ENCODE measurements at places on chromosomes 3 and 15.

DNA sequence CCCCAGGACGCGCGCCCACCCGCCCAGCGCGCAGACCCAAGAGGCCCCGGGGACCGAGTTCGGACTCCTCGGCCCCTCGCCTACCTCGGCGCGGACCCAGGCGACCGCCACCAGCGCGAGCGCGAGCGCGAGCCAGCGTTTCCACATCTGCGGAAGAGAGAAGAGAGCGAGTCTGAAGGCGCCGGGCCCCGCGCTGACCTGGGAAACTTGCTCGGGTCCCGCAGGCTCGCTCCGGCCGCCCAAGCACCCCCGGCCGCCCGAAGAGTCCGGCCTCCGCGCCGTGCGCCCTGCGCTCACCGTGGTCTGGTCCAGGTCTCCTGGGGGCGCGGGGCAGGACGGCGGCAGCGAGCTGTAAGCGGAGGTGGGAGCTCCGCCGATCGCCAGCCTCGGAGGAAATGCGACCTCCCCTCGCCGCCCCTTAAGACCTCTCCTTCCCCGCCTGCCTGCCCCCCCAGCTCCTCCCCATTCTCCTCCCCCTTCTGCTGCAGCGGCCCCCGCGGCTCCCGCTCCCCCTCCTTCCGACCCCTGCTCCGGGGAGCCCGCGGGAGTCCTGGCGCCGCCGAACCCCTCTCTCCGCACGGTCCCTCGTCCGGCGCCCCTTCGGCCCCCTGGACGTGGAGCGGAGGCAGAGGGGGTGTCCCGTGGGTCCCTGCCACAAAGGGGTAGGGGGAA is at the start of gene FSTL1:
TSS of gene FSTL1 (minus strand) at position 393 of the 672 bp plus-strand sequence. CDS start at position 147, 246 bp downstream.
- peak; percentile 31 for DNase-seq

DNA sequence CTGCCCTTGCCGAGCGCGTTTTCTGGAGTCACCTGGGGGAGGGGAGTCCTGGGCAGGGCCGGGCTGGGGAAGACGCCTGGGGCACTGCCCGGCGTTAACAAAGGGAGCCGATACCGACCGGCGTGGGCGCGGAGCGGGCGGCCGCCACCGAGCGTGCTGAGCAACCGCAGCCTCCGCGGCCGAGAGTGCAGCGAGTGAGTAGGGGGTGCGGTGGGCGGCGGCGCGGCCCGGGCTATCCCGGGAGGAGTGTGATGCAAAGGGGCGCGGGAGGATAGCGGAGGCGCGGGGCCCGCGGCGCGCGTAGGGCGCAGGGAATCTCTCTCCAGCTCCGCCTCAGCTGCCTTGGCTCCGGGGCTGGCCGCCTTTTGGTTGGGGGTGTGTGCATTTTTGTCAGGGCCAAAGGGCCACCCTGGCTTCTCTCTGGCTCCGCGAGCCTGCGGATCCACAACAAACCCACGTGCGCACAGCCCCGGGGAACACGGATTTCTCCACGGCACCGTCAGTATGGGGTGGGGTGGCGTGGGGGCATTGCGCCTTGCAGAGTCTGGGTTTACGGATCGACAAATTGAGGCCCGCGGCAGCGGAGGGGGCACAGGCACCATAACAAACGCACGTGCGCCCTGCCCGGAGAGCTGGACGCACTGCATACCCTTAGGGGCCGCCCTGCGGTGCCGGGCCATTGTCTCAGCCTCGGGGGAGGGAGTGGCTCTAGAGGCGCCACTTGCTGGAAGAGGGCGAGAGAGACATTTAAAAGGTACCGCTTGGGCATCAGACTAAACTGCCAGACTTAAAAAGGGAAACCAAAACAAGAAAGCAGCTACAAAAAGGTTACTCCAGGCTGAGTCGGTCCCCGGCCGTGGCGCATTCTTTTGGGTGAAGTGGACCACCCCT is 560 bp downstream of the ST6GAL1 start:
- DNase-seq, result peak; percentile 60

- no peak for DNase-seq
Measured at GRCh38 chr3:36178018-36178417, 202.3 kb upstream of the STAC start.

GRCh38 chr3:32296251-32297204 is 58.0 kb downstream of the CMTM8 start:
- peak; percentile 70 for DNase-seq

DNA sequence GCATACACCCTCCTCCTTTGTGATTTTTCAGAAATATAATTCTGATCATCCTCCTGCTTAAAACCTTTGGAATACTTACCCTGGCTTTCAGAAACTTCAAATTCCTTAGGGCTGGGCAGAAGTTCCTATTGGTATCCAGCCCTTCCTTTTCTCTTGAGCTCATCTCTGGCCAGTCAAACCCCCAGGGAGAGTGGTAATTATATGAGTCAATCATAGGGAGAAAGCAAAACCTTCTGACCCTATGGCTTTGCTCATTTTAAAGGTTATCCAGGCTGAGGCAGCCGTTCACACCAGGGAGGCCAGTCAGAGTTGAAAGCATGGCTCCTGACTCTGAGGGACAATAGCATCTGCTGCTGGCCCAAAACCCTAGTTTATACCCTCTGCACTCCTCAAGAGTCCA is 23.9 kb upstream of the CTNNB1 start:
- DNase-seq, result no peak

DNA sequence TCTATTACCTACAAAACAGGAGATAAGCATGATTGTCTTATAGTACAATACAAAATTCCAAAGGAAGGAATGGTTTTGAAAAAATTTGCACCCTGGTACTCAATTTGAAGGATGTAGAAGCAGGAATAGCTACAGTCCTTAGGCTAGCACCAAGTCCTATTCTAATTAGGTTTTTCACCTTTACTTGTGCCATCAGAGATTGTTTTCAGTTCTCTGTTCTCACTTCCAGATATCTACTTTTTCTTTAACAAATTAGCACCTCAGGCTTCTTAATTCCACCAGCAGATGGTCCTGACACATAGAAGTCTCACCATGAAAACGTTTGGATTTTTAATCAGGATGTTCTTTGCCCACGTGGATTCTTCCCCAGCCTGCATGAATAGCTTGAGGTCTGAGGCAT is 43.8 kb downstream of the IL5RA start:
- DNase-seq, result no peak

DNA sequence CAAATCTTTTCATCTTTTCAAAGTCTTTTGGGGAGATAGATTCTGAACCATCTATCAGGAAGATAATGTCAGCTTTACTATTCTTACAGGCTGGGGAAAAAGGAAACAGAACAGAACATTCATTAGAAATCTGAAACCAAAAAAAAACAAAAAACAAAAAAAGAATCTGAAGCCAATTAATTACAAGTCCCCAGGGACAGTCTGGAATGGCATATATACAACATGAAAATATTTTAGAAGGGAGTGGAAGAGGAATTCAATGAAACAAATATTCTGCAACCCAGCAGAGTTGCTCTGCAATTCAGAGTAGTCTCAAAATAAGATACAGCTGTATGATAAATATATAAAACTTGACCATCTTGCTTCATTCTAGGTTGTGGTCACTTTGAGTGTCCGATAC is 41.7 kb upstream of the CAPN7 start:
- DNase-seq, result no peak

GRCh38 chr15:63497642-63498467 is 6.5 kb upstream of the USP3 start:
- DNase-seq, result no peak

- no peak for DNase-seq
Measured at GRCh38 chr15:29573197-29573838, 248.9 kb downstream of the TJP1 start.

DNA sequence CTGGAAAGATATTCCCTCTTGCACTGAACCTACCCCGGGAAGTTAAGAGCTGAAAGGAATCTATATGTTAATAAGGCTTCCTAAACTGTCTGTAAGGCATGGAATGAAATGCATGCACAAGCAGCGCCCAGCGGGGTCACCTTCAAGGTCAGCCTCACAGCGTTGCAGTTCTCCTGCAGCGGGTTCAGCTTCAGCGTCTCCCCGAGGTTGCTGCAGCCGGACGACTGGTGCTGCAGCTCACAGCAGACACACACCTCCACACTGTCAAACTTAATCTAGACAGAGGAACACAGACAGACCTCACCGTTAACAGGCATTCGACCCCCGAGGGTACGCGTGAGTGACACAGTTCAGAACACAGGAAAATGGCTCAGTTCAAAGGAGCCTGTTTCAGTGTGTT is 73.3 kb downstream of the NSMCE3 start:
- DNase-seq, result no peak

GRCh38 chr3:82030916-82031315 is 269.5 kb upstream of the GBE1 start:
- DNase-seq, result no peak

GRCh38 chr3:146313031-146313745 is 62.3 kb upstream of the PLSCR4 start:
- DNase-seq, result peak; percentile 10

- no peak for DNase-seq
Measured at GRCh38 chr3:184282941-184283340, 7.1 kb downstream of the ECE2 start.

GRCh38 chr15:28246605-28247004 is 75.4 kb downstream of the HERC2 start:
- no peak for DNase-seq

GRCh38 chr15:48031973-48032372 is 88.8 kb upstream of the SLC24A5 start:
- DNase-seq, result no peak

DNA sequence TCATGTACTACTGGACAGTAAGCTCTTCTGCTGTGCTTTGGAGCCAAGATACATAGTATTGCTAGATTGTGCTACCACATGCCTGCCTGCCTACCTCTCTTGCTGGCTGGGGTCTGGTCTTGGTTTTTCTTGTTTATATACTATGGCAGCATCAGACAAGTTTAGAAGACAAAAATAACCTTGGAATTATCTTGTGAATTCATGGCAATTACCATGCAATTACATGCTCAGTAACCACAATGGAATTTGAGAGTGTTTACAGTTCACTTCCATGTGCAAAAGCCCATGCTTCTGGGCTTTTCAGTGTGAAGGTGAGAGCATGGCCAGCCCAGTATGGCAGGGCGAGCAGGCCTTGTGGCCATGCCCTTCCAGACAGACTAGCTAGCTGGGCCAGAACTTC is 48.0 kb upstream of the C15orf61 start:
- no peak for DNase-seq

- peak; percentile 90 for DNase-seq
Measured at GRCh38 chr3:48662753-48663488, at the start of gene CELSR3. TSS of gene CELSR3 (minus strand) at chr3:48662886. CDS start at chr3:48662634, 252 bp downstream.

DNA sequence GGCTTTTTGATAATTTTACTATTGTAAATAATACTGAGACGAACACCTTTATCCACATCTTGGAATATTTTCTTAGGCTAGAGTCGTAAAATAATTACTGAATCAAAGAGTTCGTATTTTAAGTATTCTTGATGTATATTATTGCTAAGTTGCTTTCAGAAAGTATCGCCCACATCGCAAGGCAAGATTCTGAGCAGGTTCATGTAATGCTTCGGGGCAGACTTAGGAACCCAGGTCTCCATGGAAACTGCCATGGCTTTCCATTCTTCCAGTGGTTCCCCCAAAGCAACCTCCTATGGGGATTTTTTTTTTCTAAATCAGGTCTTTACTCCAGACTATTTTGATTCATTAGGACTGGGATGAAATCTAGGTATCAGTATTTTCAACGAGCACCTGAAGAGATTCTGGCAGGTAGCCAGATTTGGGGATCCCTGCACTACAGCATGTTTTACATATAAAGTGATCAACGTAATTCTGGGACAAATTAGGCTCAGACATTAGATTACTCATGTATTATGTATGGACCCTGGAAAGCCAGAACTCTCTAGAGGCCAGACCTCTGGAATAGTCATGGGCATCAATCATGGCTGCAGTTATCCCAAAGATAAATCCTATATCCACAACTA is 86.5 kb downstream of the B3GNT5 start:
- DNase-seq, result no peak

DNA sequence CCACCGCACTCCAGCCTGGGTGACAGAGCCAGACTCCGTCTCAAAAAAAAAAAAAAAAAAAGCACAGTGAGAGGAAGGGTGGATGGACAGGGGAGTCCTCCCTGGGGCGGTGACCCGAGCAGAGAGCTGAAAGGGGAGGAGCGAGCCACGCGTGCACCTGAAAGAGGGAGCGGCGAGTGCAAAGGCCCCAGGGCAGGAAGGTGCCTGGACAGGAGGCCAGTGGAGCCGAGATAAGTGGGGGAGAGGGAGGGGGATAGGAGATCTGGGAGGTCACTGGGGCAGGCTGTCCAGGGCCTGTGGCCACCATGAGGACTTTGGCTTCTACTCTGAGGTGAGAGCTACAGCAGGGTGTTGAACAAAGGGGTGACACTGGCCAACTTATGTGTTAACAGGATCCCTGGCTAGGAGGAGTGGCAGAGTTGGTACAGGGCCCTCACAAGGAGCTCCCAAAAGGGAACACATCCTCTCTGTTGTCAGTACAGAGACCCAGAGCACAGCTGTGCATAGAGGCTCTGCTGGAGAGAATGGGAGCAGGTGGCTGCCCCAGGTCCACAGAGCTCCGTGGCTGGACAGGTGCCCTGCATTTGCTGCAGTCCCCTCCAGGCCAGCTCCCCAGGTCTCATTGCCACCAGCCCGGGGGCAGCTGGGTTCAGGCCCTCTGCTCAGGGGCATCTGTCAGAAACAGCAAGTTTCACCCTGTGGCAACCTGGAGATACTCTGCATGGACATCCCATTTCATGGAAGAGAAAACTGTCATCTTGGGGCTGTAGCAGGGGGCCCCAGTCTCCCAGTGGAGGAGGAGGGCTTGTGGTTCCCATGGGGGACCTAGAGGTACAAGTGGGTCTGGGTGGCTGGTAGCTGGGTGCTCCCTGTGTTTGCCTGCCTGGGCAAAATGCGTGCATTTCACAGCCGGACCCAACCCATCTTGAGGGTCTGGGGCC is 28.5 kb downstream of the FBLN2 start:
- no peak for DNase-seq

- DNase-seq, result no peak
Measured at GRCh38 chr3:196620161-196620604, 19.3 kb upstream of the NRROS start.

GRCh38 chr15:87716422-87716821 is 540.1 kb downstream of the NTRK3 start:
- no peak for DNase-seq

DNA sequence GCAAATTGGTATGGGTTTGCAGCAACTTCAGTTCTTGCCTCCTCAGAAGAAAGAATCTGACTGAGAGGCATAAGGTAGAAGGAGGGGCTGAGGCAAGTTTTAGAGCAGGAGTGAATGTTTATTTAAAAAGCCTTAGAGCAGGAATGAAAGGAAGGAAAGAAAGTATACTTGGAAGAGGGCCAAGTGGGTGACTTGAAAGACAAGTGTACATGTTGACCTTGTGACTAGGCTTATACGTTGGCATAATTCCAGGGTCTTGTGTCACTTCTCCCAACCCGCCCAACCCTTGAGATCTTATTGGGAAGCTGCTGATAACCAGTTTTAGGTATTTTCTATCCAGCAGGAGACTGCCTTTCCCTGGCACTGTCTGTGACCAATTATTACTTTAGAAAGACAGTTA is 436.9 kb upstream of the ZNF717 start:
- peak; percentile 18 for DNase-seq
